ENCODE measurements at places on chromosomes 5 and 9. TPM values are rescaled to one million over a fixed set of nuclear protein-coding genes. Genes with fewer than 3 reads are reported as not detected.

DNA sequence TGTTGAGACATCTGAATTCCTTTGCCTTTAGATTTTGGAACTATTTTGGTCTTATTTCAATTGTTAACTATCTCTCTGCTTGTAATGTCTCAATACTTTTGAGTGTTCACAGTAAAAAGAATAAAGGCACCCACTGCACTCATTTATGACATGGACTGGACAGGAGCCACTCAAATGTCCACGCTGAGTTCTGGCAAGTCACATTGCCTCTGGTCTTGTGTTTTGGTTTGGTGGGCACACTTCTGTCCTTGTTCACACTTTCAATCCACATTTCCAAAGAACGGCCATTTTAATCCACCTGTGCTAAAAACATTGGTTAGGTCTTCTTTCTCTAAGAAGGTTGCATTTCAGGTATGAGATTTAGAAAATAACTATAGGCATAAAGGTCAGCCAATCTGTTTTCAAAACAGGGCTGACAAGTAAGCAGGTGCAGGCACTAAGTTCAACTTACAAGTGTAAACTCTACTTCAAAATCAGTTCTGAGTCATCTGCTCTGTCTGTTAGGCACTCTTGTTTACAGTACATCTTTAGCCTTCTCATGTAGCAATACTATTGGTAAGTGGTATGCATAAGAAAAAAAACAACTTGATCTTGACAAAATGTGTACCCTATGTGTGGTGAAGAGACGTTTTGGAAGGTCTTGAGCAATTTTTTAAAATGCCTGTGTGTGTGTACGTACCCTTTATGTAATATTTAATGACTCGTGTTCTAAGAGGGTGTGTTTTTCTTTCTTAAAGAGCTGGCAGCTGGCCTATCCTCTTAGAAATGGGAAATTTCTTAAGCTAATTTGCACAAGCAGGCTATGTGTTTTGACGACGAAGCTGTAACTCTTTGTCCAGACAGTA lies 31.5 kb upstream of the ZFAND5 start:
- DNase-seq: peak; percentile 75

- DNase-seq: peak; percentile 47
These were observed 132.0 kb upstream of the C6 start for GRCh38 chr5:41345295-41345694.

- DNase-seq: no peak
These were observed 78.8 kb upstream of the GPBP1 start for GRCh38 chr5:57094753-57095683.

DNA sequence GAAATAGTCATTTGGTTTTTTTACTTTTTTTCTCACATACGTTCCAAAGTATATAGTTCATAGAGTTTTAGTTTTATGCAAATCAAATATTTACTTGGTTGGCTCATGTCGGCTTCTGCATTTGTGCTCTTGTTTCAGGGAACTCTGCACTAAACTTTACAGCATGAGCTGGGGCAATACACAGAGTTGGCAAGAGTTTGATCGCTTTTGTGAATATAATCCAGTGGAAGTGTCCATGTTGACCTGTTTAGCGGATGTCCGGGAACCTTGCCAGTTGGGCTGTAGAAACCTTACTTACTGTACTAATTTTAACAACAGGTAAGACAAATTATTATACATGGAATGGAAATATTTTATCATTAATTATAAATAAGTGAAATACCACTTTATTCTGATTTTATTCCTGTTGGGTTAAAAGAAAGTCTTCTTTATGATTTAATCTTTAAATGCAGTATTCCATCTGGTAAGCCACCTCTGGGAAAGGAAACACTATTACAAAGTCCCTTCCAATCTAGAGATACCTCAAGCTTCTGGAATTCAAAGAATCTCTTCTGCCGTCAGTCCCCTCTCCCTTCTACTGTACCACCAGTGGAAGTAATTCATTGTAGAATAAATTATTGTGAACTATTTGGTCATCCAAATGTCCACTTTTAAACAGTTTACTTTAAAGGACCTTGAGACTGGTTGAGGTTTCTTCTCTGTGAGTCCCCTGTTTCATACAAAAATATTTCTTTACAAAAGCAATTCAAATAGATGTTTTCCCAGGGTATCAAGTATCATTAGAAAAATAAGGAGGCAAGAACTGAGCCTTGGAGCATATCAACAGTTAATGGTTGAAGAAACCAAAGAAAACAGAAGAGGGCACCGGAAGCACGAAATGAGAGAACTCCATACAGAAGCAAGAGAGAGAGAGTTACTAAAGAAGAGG lies 45.2 kb upstream of the GLIPR2 start:
- peak; percentile 90 for DNase-seq

DNA sequence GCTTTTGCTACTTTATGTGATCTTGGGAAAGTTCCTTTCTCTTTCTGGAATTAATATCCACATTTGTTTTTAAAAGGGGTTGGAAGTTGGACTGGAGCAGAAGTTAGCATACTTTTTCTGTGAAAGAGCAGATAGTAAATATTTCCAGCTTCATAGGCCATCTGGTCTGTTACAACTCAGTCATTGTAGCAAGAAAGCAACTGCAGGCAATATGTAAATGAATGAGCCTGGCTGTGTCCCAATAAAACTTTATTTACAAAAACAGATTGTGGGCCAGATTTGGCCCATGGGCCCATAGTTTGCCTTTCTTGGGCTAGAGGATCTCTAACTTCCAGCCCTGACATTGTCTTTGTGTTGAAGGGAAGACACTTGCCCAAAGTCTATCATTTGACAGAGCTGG lies 104.4 kb downstream of the ACTL7B start:
- DNase-seq: peak; percentile 25

DNA sequence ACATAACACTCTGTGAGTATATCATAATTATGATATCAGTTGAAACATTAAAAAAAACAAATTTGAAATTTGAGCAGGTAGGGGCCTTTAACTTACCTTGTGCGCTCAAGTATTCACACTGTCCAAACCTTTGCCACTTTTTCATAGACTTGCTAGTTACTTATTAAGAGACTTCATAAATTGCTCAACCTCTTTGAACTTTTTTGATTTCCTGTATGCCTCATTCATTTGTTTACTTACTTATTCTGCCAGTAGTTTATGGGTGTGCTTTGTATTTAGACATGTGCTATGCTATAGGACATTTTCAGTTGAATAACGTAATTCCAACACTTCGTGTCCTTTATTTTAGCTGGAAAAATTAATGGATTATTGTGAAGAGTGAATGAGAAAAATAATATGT lies 204.8 kb downstream of the HCN1 start:
- DNase-seq: no peak

DNA sequence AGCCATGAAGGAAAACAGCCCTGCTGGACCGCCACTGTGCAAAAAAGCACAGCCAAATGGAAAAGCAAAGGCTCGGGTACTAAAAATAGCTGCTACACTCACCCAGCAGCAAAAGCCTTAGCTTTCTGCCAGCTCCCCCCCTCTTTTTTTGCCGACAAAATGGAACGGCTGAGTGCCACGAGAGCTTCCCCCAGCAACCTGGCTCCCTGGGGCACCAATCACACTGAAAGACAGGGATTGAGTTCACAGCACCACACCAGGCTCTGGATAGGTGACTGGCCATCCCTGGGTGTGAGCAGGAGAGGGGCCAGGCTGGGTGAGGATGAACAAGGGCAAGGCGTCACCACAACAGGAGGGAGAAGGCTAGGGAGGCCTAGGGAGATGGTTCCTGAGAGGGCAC lies 66.7 kb downstream of the SIL1 start:
- DNase-seq: peak; percentile 62

DNA sequence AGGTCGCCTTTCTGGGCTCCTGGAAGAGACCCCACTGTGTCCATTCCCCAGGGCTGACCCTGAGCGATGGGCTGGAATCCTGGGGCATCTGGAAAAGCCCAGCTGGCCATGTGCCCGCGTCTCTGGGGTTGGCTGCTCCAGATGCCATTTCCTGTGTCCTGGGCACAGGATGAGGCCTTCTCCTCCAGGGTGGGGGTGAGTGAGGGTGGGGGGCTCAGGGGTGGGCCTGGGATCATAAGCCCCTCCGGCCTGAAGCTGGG lies 30.7 kb downstream of the PAEP start:
- no peak for DNase-seq

GLIPR2 gene
- 57.8 TPM for polyA plus RNA-seq

DNA sequence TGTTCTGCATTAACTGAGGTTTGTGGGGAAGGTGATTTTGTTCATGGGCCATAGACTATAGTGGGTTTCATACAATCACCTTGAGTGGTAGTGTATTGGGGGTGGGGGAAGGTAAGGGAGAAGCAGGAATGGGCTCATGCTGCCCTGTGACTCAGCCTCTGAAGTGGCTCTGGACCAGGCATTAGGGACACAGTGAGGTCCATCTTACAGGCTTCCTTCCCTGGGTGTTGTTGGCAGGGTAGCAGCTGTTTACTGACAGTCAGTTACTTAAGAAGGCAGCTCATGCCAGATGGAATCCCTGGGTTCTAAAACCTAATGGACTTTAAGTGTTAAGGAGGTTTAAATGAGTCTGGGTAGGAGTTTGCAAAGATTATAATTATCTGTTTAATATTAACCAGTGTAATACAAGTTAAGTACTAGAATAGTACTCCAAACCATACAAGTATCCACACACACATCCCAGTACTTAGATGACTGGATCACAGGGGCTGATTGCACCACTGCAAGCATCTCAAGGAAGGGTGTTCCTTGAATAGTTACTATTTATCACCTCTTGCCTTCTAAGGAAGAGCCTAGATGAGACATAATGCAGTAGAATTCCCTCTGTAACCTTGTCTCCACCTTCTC lies 59.3 kb downstream of the CAST start:
- peak; percentile 46 for DNase-seq

GRCh38 chr5:42908509-42909488 lies 97.1 kb upstream of the SELENOP start:
- DNase-seq: peak; percentile 73

JAKMIP2 gene
- 0.51 TPM for polyA plus RNA-seq

DNA sequence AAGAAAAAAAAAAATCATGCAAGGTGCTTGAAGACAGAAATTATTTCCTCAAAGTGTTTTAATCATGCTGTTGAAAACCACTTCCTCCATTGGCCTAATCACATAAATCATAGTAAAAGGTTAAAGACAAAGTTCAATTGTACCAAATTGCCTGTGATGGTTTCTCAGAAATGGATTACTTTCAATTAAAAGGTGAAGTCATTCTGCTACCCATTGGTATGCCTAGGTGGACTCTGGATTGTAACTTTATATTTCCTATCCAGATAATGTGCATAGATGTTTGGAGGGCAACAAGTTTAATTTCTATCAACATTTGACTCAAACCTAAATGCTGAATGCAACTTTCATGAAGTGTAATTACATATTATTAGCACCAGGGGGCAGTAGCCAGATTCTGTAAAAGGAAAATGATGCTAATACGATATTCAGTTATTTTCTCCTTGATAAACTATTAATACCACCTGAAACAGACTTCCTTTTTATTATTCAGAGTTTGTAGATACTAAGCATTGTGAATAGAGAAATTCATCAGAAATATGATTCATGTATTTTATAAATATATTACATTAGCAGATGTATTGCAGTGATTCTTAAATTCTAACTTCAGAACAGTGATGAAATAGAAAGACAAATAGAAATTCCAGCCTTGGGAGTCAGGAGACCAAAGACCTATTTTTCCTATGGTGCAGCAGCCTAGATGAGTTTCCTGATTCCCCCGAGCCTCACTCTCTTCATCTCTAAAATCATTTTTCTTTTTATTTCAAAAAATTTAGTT lies 148.2 kb downstream of the CAAP1 start:
- peak; percentile 15 for DNase-seq

DNA sequence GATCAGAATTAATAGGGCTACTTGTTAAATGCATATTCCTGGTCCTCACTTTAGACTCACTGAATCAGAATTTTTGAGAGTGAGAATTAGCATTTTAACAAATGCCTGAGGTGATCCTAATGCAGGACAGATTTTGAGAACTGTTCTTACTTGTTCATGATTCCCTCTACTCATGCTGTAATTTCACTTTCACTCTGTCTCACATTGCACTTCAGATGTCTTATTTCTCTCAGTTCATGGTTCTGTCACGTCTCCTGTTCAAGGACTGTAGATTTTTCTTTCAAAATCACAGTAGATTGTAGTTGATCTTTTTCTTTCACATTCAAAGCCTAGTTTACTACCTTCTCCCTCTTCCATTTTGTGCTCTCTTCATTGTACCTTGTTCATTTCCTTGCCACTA lies 54.3 kb downstream of the ADGRV1 start:
- DNase-seq: no peak

AGXT2 gene
- polyA plus RNA-seq: not detected

GRCh38 chr9:120676767-120677402 lies 37.4 kb downstream of the MEGF9 start:
- DNase-seq: no peak

DNA sequence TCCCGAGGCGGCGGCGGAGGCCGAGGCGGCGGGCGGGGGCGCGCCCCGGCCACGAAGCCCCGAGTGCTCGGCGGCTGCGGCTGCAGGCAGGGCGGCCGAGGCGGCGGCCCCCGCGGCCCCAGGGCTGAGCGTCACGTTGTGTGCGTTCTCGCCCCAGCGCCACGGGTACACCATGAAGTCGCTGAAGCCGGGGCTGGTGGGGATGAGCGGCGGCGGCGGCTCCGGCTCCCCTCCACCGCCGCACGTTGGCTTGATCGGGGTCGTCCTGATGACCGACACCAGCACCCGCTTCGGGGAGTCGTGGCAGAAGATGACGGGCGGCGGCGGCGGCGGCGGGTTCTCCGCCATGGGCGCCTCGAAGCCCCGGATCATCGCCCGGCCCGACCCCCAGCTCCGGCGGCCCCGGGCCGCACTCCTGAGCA lies 498 bp downstream of the ZNF367 start:
- DNase-seq: no peak

GRCh38 chr5:100516285-100516684 lies 18.9 kb upstream of the FAM174A start:
- no peak for DNase-seq

EQTN gene
- not detected for polyA plus RNA-seq

UBE2QL1 gene
- polyA plus RNA-seq: not detected

IRX2 gene
- polyA plus RNA-seq: 0.40 TPM

BICD2 gene
- polyA plus RNA-seq: 9.1 TPM

- no peak for DNase-seq
These were observed 121.2 kb downstream of the HTR4 start for GRCh38 chr5:148532969-148533670.

- DNase-seq: no peak
These were observed 145.0 kb upstream of the SLC28A3 start for GRCh38 chr9:84485539-84485938.

- DNase-seq: peak; percentile 10
These were observed 94.9 kb upstream of the NR4A3 start for GRCh38 chr9:99726758-99727157.

SH3PXD2B gene
- polyA plus RNA-seq: 23.0 TPM
